ENCODE measurements at places on chromosomes 2 and 18.

GRCh38 chr2:238127165-238128060 is 11.1 kb upstream of the KLHL30 start:
- peak; percentile 43 for ATAC-seq

GRCh38 chr2:230797515-230798495 is 66.9 kb upstream of the ITM2C start:
- no peak for ATAC-seq

GRCh38 chr2:269356-270030 is 4.7 kb downstream of the ACP1 start:
- no peak for ATAC-seq

- ATAC-seq, result no peak
These were observed at the start of gene KCNF1 for GRCh38 chr2:10911291-10912075. KCNF1 (plus strand) TSS chr2:10911934; CDS start chr2:10912427, 493 bp downstream.

GRCh38 chr18:55354795-55355194 is 233.2 kb downstream of the TCF4 start:
- ATAC-seq, result no peak

DNA sequence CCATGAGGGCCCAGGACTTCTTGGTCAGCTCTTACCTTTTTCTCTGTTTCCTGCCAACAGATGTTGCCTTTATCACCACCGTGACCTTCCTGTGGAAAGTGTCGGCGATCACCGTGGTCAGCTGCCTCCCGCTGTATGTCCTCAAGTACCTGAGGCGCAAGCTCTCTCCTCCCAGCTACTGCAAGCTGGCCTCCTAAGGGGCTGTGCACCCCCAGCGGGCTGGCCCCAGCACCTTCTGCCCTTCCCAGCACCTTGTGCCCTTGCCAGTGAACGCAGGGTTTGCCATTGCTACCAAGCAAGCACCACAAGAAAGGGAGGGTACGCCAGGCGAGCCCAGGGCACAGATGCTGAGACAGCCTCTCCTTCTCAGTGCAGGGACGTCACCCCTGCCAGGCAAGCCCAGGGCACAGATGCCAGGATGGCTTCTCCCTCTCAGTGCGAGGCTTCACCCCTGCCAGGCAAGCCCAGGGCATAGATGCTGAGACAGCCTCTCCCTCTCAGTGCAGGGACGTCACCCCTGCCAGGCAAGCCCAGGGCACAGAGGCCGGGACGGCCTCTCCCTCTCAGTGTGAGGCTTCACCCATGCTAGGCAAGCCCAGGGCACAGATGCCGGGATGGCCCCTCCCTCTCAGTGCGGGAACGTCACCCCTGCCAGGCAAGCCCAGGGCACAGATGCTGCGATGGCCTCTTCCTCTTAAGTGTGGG is 18.4 kb upstream of the NFATC1 start:
- no peak for ATAC-seq

DNA sequence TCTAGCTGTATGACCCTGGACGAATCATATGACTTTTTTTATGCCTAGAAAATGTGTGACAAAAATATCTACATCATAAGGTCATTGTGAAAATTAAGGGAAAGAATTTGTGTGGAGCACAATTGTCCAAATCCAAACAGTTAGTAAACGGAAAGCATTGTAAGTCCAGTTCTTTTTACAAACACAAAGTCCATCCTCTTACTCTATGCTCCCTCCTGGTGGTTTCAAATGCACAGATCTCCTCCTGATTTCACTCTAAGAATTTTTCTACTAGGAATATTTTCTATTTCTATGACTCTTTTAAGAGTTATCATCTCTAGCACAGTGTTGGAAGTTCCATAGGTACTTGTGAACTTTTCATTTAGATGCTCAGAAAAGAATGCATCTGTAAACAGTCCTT is 125.2 kb upstream of the ARL5A start:
- ATAC-seq, result no peak

DNA sequence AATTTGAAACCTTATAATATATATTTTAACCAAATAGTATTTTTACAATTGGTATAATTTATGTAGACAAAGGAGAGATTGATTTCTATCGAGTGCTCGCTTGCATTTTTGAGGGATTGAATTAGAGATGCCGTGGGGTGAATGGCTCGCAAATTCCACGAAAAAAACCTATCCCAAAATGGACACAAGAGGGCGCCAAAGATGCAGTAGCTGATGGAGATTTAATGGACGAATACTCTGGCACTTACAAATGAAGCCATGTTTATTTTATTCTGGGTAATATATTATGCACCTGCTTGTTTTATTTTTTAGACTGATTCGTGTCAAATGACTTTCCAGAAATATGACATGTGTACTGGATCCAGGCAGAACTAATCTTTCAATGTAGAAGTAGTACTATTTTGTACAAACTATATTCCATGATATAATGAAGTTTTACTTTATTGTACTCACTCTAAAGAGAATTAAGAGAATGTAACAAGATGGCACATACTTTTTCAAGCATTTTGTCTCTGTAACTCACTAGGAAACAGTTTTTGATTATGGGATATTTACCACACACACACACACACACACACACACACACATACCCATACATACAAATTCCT is 505.4 kb downstream of the PLCL1 start:
- no peak for ATAC-seq

GRCh38 chr2:23533338-23533695 is 148.3 kb downstream of the KLHL29 start:
- ATAC-seq, result no peak

DNA sequence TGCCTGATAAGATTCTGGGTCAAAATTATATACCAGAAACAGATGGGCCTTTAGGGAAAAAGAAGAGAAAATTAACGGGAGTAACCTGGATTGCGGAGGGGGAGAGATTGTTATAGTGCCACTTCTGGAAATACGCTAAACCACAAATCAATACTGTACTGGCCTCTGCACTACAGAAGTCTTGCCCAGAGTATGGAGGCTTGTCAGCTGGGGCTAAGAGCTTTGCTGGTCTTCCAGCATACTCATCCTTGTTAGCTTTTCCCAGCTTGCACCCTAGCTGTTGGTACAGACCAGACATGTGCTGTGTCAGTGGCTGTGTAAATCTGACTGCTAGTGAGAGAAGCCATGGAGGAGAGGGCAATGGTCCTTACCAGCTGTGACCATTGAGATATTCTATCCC is 8.9 kb downstream of the AGBL5 start:
- no peak for ATAC-seq
